Activated CD4-positive, alpha-beta T cell treated with anti-CD3 and anti-CD28 coated beads for 4 hours (primary cell): ENCODE measurements at places on chromosomes 13 and 19.

DNA sequence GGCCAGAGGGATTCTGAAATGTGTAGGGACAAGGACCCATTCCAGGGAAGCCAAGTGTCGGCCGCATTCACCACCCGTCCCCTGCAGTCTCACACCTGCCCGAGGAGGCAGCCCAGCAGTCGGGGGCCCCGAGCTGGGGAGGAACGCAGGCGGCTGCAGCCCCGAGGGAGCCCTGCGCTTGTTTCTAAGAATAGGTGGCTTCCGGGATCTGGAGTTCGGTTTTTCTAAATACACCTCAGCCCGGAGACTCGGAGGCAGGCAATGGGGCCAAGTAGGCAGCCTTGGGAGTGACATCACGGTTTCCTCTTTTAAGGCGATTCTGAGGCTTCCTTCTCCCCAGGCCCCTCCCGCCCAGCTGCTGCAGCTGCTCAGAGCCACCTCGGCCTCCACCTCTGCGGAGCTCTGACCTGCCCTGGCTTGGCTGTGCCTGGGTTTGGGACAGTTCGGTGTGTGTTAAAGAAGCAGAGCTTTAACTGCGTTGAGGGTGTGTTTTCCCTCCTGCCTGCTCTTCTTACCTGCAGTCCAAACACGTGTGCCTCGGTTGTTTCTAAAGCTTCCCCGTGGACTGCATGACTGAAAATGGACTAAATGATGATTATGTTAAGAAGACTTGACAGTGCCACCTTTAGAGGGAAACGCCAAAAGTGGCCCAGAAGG lies 80.5 kb downstream of the COL4A2 start:
- DNase-seq = no peak

- DNase-seq = no peak
These were observed 11.4 kb upstream of the IGFL1 start for GRCh38 chr19:46218160-46218559.

GRCh38 chr19:45729800-45730290 lies 851 bp downstream of the FBXO46 start:
- DNase-seq = peak; percentile 29

- no peak for DNase-seq
These were observed 214.6 kb downstream of the RBM26 start for GRCh38 chr13:79191501-79191900.

- DNase-seq = no peak
These were observed 45.3 kb upstream of the LSM14A start for GRCh38 chr19:34126966-34127365.

DNA sequence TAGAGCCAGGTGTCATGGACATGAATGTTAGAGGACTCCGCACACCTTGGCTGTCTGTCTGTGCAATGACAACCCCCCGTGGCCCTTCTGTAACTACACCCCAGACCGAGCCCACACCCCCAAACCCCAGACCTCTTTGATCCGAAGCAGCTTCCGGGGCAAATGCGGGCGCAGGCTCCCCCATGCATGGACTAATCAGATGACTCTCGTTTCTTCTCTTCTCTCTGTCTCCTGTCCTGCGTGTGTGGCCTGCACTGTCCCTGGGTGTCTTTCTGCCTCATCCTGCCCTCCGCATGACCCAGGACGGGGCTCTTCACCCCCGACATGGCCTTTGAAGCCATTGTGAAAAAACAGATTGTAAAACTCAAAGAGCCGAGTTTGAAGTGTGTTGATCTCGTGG lies 38.9 kb downstream of the TMED1 start:
- DNase-seq = peak; percentile 18

- DNase-seq = peak; percentile 70
These were observed 6.2 kb downstream of the CARD8 start for GRCh38 chr19:48249502-48250014.

DNA sequence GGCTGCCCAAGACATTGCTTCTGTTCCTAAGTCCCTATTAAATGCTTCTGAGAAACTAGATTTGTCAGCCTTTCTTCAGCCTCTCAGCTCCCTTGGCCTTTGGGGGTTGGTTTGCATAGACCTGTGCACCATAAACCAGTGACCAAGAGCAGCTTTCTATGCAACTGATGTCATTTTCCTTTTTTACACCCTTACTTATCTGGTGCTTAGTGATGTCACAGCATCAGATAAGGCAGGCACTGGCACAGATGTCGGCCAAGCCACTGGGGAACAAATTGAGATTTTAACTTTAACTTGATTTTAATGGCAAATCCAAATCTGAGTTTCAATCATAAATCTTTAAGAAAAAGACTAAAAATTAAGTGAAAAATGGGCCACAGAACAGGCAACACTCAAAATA lies 59.8 kb downstream of the RUBCNL start:
- DNase-seq = no peak

GRCh38 chr19:31568724-31569123 lies 219.5 kb upstream of the TSHZ3 start:
- no peak for DNase-seq

DNA sequence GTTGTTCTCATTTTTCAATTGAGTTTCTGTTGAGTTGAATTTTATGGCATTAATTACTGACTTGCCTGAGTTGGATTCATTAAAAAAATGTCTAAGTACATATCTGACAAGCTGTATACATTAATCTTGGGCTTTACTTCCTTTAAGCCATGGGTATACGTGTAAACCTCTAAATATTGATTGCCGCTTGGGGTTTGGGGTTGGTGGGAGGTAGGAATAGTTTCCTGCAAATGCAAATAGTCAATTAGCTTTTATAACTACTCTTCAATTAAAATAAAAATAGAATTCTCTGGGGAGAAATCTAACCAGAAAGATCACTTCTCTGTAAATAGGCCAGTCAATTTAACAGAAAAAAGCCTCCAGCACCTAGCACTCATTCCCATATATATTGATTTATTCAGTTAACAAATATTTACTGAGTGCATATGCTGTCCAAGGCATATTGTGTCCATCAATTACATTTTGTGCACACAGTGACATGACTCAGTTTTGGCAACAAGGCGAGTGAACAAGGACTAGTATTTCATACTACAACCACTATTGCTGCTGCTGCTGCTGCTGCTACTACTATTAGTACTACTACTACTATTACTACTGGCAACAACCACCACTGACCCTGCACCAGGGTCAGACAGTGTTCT lies 306.8 kb downstream of the RFC3 start:
- no peak for DNase-seq

- DNase-seq = no peak
These were observed 11.6 kb downstream of the TMEM221 start for GRCh38 chr19:17436874-17437267.

DNA sequence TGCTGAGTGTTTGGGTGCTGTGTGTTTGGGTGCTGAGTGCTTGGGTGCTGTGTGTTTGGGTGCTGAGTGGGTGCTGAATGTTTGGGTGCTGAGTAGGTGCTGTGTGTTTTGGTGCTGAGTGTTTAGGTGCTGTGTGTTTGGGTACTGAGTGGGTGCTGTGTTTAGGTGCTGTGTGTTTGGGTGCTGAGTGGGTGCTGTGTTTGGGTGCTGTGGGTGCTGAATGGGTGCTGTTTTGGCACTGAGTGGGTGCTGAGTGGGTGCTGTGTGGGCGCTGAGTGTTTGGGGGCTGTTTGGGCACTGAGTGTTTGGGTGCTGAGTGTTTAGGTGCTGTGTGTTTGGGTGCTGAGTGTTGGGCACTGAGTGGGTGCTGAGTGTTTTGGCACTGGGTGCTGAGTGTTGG lies 48.5 kb upstream of the F7 start:
- DNase-seq = no peak

DNA sequence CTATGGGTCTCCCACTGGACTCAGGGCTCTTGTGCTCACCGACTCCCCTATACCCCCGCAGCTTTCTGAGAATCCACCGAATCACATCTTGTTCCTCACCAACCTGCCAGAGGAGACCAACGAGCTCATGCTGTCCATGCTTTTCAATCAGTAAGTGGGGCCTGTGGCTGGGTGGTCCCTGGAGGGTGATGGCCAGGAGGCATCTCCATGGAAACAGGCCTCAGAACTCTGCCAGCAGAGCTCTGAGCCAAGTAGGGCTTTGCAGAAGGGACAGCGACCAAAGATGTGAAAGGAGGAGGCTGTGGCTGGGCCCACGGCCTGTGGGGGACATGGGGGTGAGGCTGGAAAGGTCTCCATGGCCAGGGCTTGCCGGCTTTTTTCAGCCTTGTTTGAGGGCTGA lies 11.8 kb upstream of the MIA start:
- no peak for DNase-seq

DNA sequence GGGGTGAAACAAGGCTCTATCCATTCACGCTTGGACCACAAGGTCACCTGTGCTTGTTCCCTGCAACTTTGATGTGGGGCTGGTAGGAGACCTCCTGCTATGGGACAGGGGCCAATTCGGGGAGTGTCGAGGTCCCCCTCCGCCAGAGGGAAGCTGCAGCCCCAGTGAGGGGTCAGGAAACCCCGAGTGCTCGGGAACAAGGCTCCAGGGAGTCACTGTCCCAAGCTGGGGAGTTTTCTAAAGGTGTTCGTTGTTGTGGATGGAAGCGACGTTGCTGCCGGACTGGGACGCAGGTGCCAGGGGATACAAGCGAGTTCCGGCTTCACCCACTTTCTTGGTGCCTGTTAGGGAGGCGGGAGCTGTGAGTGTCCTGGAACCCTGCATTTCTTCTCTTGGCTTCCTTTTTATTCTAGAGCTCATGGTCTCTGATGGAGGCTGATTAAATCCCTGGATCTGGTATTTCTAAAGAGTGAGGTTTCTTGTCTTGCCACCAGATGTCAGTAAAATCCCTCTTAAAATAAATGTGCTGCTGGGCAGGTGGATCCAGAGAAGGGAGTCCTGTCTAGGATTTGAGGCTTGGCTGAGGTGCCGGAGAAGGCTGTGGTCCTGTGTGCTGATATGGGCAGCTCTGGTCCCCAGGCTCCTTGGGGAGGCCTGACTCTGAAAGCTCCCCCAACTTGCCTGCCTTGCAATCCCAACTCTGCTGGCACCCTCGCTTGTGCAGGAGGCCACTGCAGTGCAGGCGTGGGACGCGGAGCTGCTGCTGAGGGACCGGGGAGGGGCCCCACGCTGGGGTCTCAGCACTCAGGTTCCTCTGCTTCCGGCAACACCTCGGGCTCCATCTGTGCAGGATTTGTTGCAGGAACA lies 153.9 kb downstream of the TEX29 start:
- DNase-seq = no peak

GRCh38 chr13:79936368-79937136 lies 404.4 kb downstream of the SPRY2 start:
- no peak for DNase-seq

DNA sequence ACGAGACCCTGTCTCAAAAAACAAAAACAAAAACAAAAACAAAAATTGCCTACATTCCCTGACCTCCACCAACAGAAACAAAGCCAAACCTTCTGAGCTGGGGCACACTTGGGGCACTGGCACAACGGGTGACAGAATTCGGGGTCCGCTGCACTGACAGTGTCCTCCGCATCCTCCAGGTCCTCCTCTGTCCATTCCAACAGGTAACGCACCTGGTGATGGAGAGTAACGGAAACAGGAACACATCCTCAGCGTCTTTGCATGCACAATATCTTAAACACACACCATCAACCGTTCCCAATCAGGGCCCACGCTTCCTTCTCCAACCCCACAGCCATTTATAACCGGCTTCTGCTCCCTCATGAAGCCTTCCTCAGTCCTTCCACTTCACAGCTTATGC lies 34.6 kb downstream of the PDCD5 start:
- DNase-seq = no peak

DNA sequence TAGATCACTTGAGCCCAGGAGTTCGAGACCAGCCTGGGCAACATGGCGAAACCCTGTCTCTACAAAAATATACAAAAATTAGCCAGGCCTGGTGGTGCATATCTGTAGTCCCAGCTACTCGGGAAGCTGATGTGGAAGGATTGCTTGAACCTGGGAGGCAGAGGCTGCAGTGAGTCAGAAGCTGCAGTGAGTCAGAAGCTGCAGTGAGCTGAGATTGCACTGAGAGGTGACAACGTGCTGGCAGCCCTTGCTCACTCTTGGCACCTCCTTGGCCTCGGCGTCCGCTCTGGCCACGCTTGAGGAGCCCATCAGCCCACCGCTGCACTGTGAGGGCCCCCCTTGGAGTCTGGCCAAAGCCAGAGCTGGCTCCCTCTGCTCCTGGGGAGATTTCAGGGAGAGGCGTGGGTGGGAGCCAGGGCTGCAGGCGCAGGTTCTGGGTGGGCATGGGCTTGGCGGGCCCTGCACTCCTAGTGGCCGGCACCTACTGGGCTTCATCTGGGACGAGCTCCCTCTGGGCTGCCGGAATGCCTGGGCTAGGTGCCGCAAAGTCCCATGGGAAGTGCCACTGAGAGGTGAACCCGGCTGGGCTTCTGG lies 39.5 kb upstream of the RPL21 start:
- DNase-seq = no peak

DNA sequence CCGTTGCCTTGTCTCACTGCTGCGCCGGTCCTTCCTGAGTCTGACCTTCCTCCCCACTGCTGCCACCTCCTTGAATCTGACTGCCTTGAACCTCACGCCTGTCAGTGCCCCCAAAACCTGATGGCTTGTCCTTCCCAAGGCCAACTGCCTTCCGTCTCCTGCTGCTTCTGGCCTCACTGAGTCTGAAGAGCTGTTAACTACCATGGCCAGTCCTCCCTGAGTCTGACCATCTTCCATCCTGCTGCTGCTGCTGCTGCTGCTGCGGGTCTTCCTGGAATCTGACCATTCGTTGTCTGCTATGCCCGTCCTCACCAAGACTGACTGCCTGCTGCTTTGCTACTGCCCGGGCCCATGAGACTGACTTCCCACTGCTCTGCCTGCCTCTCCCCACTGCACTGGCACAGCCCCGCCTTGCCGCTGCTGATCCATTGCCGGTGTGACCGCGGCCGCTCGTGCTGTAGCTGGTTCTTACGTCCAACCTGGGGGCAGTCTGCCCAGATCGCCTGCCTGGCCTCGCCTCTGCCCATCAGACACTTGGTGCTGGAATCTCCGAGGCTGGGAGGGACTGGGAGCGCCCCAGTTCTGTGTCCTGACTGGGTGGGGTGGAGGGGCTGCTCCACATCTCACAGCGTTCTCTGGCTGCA lies 2.9 kb upstream of the RCN3 start:
- no peak for DNase-seq

GRCh38 chr13:44147648-44148047 lies 226.0 kb upstream of the SERP2 start:
- DNase-seq = no peak

DNA sequence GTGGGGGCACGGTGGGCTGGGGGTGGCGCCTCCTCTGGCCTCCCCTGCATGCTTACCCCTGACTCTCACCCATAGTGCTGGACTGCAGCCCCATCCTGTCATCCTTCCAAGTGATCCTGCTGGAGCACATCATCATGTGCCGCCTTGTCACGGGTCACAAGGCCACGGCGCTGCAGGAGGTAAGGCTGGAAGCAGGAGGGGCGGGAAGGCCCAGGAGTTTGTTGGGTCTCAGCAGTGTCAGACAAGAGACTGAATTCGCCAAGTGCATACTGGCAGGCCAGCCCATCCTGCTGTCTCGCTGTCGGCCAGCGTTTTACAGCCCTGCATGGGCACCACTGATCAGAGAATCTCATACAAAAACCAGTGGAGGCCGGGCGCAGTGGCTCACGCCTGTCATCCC lies 23.1 kb downstream of the MAU2 start:
- DNase-seq = no peak

DNA sequence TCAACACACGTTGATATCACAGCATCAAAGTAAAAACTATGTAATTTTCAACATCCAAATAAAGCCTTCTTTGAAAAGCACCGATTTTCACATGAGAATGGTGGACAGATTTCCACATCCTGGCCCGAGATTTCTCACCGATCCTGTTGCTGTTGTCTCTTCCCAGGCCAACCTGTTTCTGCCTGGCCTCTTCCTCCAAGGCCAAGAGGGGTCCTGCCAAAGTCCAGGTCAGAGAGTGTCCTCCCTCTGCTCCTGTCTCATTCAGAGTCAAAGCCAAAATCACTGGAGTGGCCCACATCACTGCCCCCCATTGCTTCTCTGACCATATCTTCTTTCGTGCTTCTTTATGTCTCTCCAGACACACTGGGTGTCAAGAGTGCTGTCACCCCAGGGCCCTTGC lies 49.5 kb downstream of the CHST8 start:
- no peak for DNase-seq
